ENCODE measurements at places on chromosomes 5 and 9.

DNA sequence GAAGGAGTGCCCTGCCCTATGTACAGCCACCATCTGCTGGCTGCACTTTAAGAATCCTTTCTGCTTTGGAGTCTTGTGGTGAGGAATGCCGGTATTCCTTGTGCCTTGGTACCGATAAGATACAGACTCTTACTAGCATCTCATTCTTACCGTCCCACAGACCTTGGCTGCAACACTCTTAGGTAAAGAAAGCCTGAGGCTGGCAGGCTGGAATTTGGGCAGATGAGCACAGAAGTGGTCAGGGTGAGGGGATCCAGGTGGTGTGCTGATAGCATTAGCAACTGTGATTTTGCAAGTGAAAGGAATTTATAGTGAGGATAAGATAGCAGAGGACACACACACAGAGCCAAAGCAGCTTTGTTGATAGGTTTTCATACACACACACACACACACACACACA is 198.1 kb downstream of the ENC1 start:
- no peak for DNase-seq

DNA sequence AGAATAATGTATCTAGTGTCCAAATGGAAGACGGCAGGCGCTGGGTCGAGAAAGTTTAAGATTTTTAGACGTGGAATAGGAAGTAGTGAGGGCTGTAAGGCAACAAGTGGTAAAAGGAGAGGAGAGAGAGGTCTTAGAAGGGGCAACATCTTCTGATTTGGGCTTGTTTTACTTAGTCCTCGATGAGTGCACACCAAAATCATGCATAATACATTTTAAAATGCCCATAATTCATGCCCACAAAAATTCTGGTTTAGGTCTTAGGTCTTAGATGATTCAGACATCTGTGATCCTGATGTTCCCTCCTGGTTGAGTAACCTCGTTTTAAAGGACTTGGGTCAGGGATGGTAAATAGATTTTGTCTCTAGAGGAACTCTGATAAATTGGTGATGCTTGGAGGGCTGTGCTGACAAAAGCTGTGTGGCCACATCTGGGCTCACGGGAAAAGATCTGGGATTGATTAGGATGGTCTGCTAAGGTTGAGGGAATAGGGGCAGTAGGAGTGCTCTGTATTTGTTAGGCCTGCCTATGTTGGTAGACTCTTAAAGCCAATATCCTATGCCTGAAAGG is 476.3 kb downstream of the CCDC171 start:
- no peak for DNase-seq

DNA sequence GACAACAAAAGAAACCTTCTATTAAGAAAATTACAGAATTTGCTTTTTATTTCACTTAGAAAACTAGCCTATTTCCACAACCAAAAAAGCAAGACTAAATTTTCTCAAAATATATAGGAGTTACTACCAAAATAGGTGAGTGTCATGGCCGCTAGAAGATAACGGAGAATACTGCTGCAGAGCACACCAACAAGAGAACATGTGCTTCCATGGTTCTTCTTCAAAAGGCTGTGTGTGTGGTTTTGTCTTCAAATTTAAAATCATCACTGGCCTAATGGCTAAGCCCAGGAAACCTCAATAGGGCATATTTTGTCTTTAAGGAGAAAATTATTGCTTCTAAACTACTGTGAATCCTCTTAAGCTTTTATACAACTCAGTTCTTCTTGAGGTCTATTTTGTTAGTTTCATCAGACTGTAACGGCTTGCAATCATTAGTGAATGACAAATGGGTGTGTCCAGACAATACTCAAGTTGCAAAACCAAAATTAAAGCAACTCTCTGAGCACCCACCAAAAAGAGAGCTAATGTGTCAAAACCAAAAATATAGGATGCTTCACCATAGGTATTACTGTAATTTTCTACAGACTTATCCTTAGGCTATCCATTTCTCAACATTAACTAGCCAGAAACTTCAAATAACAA is 3.3 kb downstream of the SETX start:
- no peak for DNase-seq

GRCh38 chr5:173180331-173180730 is 36.0 kb downstream of the BNIP1 start:
- no peak for DNase-seq
